Hippocampal formation (tissue), 2 donors: ENCODE measurements at places on chromosomes 4 and X.

GRCh38 chr4:151540728-151541388, 131.9 kb downstream of the FHIP1A start:
- DNase-seq: no peak

- no peak for DNase-seq
These were observed 1.0 kb downstream of the TBC1D9 start for GRCh38 chr4:140754918-140755773.

GRCh38 chr4:17619416-17620105, 5.1 kb downstream of the MED28 start:
- DNase-seq: no peak

DNA sequence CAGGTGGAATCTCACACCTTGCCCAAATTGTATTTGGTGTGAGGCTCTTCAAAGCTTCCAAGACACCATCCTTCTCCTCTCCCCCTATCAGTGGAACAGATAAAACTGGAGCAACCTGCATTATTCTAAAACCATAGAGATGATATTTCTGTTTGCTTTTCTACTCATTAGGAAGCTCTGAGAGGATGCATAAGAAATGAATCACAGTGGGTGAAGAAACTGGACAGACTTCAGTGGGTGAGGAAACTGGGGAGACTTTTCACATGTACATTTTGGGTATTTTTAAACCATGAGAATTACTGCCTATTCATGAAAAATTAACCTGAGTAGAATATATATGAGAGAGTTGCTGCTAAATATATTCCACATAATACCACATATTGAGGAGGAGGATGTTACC, 16.4 kb downstream of the HAND2 start:
- no peak for DNase-seq

GRCh38 chr4:130814896-130815295, 1718.9 kb downstream of the C4orf33 start:
- no peak for DNase-seq

DNA sequence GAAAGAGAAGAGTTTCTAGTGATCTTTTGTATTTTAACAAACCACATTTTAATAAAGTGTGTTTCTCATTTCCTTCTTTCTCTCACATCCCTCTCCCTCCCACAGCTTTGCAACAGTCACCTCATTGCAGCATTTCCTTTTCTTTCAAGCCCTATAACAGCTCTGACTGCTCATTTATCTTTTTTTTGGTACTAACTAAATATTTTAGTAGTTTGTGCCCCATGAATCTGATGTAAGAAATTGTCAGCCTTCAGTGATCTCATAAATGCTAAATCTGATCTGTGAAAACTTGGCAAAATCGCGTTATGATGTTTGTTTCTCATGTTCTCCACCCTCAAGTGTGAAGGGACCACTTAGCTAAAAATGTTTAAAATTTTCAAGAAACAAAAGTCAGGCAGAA, 258.5 kb upstream of the SLIT2 start:
- no peak for DNase-seq

GRCh38 chr4:84498935-84499623, at the start of gene NKX6-1:
Gene NKX6-1 (minus strand): TSS chr4:84499292. CDS start chr4:84498228, 1,064 bp downstream.
- no peak for DNase-seq

DNA sequence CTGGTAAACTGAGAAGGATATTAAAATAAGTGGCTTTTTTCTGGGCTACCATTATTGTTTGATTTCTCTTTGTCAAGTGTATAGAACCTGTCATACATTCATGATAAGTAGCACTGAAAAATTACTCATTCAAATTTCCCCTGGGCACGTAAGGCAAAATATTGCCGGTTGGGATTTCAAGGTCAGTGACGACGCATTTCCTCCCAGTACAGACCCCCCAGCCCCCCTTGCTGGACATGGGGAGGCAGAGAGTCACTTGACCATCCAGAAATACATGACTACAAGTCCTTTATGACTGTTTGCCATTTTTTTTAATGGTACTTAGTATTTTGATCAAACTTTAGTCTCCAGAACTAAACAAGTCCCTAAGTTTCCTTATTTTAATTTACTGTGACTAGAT, 6.8 kb upstream of the MND1 start:
- DNase-seq: no peak

- DNase-seq: no peak
These were observed 455.7 kb upstream of the FAT1 start for GRCh38 chr4:187179086-187180058.

- no peak for DNase-seq
These were observed 185.8 kb downstream of the SHOX start for GRCh38 chrX:816411-816810.

- DNase-seq: no peak
These were observed 150.6 kb downstream of the RASL11B start for GRCh38 chr4:53012738-53013137.

DNA sequence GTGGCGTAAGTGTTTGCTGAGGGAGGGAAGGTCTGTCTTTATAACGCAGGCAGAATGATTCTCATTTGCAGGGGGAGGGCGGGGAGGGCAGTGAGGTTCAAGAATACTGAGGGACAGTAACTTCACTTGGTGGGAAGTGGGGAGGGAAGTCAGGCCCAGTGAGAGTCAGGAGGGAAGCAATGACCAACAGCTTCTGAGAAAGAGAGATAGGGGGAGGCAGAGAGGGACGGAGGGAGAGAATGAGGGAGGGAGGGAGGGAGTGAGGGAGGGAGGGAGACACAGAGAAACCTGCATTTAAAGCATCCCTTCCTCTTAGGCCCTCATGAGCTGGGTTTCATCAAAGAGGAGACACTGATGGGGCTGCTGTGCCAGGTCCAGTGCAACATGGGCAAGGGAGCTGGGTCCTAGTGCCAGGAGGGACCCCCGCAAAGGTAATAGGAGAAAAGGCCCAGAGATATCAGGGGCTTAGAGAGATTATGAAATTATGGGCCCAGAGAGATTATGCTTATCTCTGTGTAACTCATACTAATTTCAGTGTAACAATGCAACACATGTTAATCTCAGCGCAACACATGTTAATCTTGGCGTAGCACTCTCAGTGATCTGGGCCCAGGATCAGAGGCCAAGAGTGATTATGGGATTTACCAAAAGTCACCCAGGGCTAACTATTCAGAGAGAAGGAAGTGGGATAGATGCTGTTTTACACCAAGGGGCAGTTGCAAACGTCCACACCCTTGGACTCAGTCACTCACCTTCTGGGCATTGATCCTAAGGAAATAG, 112.1 kb downstream of the DRD5 start:
- DNase-seq: no peak

- DNase-seq: no peak
These were observed 191.4 kb downstream of the TSPAN5 start for GRCh38 chr4:98466868-98467599.

- no peak for DNase-seq
These were observed 37.1 kb upstream of the AMOT start for GRCh38 chrX:112877771-112878173.

- no peak for DNase-seq
These were observed 448 bp upstream of the TBC1D8B start for GRCh38 chrX:106802063-106802387.

GRCh38 chr4:181161669-181162068, 1081.5 kb upstream of the TENM3 start:
- DNase-seq: no peak

DNA sequence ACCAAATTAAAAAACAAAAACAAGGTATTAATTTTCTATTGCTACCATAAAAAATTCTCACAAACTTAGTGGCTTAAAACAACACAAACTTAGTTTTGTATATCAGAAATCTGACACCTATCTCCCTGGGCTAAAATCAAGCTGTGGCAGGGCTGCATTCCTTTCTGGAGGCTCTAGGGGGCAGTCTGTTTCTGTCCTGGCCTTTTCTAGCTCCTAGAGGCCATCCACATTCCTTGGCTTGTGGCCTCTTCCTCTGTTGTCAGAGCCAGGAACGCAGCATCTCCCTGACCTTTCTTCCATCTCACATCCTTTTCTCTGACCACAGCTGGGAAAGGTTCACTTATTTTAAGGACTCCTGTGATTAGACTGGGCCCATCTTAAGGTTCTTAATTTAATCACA, 38.9 kb upstream of the TLR2 start:
- no peak for DNase-seq

- DNase-seq: no peak
These were observed 21.5 kb downstream of the DNAAF6 start for GRCh38 chrX:107227780-107228485.

- no peak for DNase-seq
These were observed 72.3 kb upstream of the ADGRG2 start for GRCh38 chrX:19194285-19195242.

DNA sequence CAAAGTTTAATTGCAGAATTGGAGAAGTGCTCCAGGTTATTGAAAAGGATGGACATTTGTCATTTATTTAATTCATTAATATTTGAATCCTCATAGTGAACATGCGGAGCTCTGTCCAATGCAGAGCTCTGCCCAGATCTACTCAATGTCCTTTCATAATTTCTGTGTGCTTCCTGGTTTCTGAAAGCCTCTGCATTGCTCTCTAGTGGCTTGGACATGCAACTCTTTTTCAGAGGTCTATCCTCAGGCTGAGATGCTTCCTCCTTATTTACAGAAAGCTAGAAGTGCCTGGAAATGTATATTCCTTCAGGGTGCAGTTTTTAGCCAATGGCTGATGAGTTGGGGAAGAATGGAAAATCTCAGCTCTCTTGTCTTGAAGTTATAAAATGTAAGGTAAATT, 786.1 kb upstream of the AADAT start:
- no peak for DNase-seq

- DNase-seq: no peak
These were observed 16.5 kb downstream of the MCF2 start for GRCh38 chrX:139691493-139691842.

DNA sequence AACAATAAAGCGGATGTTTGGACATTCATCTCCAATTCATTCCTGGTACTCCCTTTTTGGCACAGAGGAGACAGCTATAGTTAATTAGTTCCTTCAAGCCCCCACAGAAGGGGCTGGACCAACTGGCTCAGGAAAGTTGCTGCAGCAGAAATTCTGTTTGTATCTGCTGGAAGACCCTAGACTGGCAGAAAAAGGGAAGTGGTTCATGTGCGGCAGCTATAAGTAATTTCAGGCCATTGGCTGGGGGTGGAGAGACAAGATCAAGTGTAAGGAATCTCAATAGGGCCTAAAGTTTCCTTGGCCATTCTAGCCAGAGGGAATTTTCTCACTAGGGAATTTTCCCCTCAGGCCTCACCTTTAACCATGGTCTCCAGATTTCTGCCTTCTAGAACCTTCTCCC, 89.9 kb upstream of the DHX15 start:
- no peak for DNase-seq

GRCh38 chrX:131045726-131046125, 12.4 kb upstream of the ARHGAP36 start:
- no peak for DNase-seq

DNA sequence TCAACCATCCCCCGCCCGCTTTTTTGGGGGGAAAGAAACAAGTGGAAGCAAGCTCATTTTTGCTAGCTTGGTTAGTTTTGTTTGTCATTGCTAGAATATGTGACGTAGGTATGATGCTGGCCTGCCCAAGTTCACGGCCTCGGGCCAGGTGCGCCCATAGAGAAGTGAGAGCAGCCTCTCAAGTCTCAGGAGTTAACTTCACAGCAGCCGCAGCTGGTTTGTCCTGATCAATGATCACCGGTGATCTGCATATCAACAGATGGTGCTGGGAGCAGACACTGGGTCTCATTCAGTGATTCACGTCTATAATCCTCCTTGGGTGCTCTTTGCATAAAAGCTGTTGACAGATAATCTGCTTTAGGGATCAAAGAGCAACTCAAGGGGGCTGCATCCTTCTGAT, 50.1 kb downstream of the ENPP6 start:
- no peak for DNase-seq

GRCh38 chrX:16278927-16279326, 111.6 kb downstream of the MAGEB17 start:
- no peak for DNase-seq

- no peak for DNase-seq
These were observed 160.7 kb upstream of the PCDH7 start for GRCh38 chr4:30559481-30559880.

- peak; percentile 39 for DNase-seq
These were observed 132.8 kb downstream of the DTHD1 start for GRCh38 chr4:36414248-36414647.

GRCh38 chrX:41720125-41720779, 3.7 kb upstream of the GPR82 start:
- DNase-seq: no peak

DNA sequence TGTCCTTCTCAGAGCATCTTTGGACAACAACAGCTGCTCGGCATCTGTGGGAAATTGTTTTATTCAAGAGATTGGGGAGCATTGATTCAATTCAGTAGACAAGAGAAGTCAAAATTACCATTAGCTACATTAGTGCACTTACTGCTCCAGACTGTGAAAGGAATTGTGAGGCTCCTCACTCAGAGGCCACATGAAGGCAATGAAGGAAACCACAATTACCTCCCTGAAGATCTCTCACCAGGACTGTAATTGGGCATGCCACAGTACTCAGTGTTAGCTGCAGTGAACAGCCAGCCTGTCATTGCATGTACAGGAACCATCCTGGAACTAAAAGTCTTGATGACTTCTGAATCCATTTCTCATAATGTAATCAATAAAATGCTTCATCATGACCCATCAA, 144.8 kb downstream of the PPA2 start:
- DNase-seq: no peak

DNA sequence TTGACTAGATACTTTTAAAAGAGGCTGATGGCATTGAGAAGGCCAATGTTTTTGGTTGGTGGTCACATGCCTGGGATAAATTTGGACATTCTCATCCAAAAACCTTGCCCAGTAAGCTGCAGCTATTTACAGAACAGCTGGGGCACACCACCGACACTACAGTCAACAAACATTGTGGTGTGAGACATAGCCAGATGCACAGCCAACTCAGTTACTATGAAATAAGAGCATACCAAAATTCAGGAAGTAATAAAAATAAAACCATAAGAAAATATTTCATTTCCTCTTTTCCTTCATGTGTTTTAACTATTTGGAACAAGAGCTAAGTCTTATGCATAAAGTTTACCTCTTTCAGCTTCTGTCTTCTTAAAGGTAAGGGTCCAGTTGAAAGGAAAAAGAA, 8.8 kb downstream of the PPM1K start:
- no peak for DNase-seq

DNA sequence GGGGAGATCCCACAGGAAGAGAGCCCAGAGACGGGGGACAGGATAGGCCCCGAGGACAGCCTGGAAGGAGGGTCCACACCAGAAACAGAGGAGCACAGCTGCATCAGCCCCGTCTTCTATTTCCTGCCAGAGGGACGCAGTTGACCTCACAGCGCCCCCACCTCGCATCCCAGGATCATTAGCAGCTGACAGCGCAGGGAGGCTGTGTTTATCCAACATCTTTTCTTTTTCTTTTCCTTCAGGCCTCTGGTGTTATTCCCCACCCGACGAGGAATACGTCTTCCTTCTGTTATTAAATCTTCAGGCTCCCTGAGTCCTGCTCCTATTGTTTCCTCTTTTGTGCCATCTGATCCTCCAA, 75.4 kb downstream of the DCHS2 start:
- DNase-seq: peak; percentile 3
